ENCODE measurements at places on chromosomes 7 and 10.

DNA sequence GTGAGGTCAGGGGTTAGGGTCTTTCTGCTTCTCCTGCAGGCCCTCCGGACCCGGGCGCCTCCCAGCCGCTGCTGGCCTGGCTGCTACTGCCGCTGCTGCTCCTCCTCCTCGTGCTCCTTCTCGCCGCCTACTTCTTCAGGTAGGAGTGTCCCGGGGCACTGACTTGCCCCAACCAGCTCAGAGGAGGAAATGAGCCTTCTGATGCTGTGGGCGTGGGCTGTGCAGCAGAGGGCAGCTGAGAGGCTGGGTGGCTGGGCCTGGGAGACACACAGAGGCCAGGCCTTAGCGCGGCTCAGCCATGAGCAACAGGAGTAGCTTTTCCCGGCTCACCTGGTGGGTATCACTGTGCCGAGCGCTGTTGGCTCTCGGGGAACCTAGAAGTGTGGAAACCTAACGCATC lies 78.9 kb downstream of the MKI67 start:
- DNase-seq: peak; percentile 78

- DNase-seq: no peak
Measured at GRCh38 chr7:150947761-150948651, 30.1 kb downstream of the KCNH2 start.

DNA sequence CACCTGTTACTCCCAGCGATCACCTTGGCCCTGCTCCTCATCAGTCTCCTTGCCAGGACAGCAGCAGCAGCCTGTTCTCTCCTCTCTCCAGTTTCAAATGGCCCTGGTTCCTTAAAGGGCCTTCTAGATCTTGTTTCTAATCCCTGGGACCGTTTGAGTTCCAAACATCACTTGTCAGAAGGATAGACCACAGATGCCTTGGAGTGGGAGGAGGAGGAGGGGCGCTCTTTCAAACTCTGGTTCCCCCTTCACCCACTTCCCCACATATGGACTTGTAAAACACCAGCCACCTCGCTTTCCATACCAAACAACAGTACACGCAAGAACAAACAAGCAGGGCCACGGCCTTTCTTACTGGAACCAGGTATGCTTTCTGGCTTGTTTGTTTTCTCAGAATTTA lies 104.8 kb downstream of the PLXNA4 start:
- no peak for DNase-seq

DNA sequence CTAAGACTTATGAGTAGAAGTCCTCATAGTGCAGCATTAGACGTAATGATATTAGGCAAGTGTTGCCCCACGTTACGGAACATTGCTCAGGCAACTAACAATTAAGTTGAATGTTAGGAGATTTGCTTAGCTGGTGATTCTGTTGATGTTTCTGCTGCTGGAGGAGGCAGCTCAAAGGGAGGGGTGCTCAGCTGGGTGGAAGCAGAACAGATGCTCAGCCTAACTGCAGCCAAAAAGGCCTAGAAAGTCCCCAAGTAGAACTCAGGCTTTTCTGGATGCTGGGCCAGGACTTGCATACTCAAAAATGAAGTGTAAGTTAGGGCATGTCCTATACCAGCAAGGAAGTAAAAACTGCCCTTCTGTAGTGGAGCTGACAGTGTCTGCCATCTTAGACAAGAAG lies 201.4 kb downstream of the ADRA2A start:
- DNase-seq: no peak

- no peak for DNase-seq
Measured at GRCh38 chr10:5493691-5494090, 5.7 kb downstream of the CALML5 start.

- DNase-seq: no peak
Measured at GRCh38 chr7:142594078-142594477, 155.2 kb upstream of the PRSS1 start.

DNA sequence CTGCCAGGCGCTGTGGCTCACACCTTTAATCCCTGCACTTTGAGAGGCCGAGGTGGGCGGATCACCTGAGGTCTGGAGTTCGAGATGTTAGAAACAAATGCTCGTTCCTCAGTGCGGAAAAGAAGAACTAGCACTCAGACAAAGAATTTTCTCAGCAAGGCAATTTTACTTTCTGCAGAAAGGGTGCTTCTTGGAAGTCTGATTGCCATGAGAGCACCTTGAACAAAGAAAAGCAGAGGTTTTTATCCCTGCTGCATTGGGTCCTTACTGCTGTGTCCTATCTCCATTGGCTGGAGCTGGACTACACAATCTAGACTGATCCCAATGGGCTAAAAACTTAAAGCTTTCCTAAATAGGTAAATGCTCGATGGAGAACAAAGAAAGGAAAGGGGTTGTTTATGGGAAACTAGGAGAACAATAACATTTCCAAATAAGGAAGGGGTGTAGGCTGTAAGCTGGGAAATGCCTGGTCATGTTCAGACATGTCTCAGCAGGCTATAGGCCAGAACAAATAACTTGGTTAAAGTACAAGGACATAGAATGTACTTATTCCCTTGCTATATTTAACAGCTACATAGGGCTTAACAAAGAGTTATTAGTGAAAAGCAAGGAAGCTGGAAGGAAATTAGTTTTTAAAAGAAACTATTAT lies 26.1 kb upstream of the ACTR3B start:
- DNase-seq: no peak

GRCh38 chr7:37920305-37920848 lies at the start of gene EPDR1:
Gene EPDR1 (plus strand): TSS chr7:37920640. CDS start chr7:37920940, 300 bp downstream.
- DNase-seq: no peak

DNA sequence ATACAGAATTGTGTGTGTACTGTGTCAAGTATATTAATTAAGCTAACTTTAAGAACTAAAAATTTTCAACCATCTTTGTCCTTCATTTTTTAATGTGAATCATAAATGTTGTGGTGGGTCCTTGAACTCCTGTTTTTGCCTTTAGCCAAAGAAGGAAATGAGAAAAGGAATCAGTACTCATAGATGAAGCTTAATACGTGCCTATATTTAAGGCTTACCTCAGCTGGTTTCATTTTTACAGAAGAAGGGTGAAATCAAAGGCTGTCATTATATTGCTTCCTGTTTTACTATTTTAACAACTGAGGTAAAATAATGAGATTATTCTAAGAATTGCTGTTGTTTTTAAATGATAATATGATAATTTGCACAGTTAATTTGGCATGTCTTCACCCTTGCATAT lies 6.3 kb upstream of the SNX13 start:
- no peak for DNase-seq

GRCh38 chr7:63073286-63073685 lies 925.4 kb upstream of the ZNF722 start:
- DNase-seq: no peak

GRCh38 chr7:24748521-24748920 lies 8.7 kb downstream of the GSDME start:
- no peak for DNase-seq

GRCh38 chr7:81908220-81908619 lies 138.4 kb upstream of the HGF start:
- DNase-seq: no peak

GRCh38 chr10:79128923-79129305 lies 60.1 kb downstream of the ZMIZ1 start:
- DNase-seq: no peak

DNA sequence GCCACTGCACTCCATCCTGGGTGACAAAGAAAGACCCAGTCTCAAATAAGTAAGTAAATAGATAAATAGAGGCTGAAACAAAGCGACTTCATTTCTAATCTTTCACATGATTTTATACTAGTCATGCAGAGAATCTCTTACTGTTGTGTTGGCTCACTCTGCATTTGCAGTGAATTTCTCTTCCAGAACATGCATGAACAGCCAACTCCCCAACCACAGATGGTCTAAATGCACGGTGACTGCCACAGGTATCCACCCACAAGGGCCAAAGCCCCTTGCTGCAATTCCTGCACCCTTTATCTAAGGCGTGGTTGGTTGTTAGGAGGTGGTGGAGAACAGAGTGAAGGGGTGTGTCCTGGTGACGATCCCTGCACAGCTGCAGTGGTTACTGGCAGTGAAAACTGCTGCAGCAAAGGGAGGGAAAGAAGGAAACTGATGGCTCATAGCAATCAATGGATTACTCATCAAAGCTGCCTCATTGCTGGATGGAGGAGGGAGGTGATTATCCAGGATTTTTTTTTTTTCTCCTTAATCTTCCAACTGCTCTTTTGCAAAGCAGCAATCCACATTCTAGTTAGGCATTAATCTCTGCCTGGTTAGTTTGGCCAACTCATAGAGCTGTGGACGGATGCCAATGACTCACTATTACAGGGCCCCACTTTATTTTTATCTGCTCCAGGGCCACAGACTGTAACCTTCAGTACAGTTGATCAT lies 50.6 kb downstream of the PRTFDC1 start:
- no peak for DNase-seq

DNA sequence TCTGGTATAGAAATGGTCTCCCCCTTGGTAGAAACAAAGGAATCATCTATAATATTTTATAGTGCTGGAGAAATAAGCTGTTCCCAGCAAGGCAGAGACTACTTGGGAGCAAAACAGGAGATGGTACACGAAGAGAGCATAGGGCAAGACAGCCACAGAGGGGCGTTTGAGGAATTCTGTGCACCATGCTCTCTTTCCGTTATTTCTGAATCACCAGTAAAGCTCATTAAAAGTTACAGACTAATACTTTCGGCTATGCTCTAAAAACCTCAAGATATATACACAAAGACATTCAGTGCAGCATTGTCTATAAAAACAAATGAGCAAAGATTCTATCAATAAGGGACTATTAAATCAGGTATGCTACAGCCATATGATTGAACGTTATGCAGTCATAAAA lies 68.5 kb upstream of the FHIP2A start:
- DNase-seq: no peak

GRCh38 chr10:13939391-13939790 lies 352.6 kb downstream of the PRPF18 start:
- no peak for DNase-seq

GRCh38 chr10:88892222-88892967 lies 12.3 kb downstream of the STAMBPL1 start:
- no peak for DNase-seq

DNA sequence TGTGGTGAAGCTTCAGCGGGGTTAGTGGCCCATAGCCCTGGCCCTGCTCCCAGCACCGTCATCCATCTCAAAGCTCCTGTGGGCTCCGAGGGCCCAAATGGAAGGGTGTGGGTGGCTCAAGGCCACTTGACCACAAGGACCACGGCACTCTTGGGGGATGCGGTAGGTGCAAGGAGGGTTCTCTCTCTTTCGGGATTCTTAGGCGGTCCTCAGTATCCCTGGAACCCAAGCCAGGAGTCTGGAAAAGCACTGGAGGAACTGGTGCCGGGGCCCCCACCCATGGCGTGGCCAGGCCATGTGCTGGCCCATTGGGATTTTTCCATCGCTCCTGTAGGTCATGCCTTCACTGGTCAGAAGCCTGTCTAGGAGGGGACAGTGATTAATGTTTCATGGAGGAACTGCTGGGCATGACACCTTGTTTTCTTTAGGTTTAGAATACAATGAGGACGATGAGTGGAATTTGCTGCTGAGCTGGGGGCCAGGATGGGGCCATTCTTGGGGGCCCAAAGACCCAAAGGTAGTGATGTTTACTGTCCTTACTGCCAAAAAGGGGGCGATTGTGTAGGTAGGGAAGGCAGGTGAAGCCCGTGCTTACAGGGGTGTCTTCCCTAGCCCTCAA lies 16.7 kb downstream of the AQP1 start:
- no peak for DNase-seq

DNA sequence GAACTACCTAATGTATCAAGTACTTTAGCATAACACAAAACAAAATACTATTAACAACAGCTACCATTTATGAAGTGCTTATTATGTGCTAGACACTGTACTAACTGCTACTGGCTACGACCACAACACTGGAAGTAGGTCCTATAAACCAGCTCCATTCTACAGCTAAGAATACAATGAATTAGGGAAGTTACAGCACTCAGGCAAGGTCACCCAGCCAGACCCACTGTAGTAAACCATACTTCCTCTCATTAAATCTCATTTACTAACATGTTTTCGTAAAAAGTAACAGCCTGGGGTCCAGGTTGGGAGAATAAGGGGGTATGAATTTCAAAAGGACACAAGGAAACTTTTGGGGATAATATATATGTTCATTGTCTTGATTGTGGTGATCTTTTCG lies 25.4 kb downstream of the NAPEPLD start:
- DNase-seq: no peak

DNA sequence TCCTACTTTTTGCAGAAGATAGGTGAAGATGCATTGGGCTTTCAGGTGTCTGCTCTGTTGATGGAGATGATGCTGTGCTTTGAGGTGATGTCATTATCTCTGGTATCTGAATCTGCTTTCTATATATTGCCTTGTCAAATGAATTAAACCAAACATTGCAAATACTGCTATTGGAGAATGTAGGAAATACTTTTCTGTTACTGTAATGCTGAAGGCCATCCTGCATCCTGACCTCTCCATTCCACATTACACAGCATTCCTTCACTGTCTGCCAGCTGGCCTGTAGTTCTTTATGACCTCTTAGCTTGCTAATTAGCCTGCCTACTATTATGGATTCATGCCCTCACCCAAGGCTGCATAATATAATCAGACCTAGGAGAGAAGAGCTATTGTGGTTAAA lies 73.2 kb downstream of the VCL start:
- no peak for DNase-seq

DNA sequence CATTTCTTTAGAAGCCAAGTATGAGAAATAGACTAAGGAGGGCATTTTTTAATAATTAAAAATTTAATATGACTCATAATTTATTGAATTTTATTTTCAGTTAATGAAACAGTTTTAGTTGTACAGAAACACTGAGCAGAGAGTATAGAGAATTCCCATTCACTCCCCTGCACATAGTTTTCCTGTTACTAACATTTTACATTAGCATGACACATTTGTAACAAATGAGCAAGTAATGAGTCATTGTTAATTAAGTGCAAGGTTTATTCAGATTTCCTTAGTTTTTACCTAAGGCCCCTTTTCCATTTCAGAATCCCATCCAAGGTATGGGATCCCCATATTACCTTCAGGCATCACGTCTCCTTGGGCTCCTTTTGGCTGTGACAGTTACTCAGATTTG lies 271.5 kb upstream of the FZD8 start:
- no peak for DNase-seq

- DNase-seq: no peak
Measured at GRCh38 chr10:105714728-105715127, 1073.6 kb downstream of the SORCS3 start.

GRCh38 chr7:28155019-28155660 lies 25.5 kb downstream of the JAZF1 start:
- no peak for DNase-seq

DNA sequence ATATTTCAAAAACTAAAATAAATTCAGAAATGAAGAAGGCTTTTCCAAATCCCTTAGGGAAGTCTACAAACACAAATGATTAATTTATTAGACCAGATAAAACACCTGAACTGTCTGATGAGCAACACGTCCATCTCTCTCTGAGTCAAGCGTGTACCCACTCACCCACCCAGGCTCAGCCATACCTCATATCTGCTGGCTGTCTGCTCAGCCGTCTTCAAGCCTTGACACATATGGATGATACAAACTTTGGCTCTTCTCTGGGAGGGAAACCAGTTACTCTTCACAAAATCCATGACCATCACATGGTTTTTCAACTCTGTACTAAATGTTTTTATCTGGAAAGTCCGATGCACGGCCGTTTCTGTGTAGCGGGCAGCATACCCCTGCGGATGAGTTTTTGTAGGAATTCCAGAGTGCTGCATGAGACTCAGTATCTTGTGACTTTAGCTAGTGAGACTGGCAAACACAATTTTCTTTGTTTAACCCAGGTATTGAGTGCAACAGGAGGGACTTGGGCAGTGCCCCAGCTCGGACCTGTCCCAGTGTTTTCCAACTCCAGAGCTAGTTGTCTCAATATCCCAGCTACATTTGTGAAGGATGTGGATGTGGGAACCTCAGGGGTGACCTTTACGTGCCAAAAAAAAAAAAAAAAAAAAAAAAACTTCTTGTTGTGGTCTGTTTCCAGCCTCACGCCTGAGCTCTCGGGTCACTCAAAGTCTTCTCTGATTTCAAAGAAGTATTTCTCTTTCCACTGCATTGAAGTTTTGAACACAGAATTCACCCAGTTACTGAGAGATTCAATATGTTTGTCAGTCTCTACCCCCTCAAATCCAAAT lies at the start of gene C10orf90:
Gene C10orf90 (minus strand): TSS at position 638 of the 839 bp plus-strand sequence. CDS start 213 bp downstream, at position 425.
- DNase-seq: no peak

Measured in activated effector memory CD4-positive, alpha-beta T cell treated with Interleukin-2 at 50 U/mL for 16 hours (primary cell).